ENCODE measurements at places on chromosomes 1 and 21.

GRCh38 chr1:43065616-43066399 is 106.3 kb downstream of the EBNA1BP2 start:
- DNase-seq, result no peak

GRCh38 chr1:160346463-160346862 is 3.3 kb downstream of the NCSTN start:
- no peak for DNase-seq

GRCh38 chr1:61391730-61392129 is 309.4 kb downstream of the NFIA start:
- no peak for DNase-seq

DNA sequence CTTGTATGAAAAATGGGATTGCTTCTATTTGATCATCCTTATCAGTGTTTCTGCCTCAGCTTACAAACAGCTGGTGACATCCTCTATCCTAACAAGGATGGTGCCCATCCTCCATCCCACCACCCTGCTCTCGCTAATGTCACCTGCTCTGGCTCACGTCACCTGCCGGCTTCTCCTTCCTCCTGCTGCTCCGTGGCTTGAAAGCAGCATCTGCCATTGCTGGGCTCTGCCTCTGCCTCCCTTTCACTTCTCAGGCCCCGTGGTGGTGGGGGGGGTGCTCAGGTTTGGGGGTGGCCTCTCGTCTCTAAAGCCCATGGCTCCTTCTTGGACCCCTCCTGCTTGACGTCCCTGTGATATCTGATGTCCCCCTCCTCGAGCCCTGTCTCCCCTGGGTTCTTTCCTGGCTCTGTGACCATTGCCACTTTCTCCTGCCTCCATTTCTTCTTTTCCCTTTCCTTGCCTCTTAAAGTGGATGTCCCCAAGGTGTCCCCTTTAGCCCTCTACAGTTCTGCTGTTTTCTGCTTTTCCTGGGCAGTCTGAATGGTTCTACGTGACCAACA is 135.5 kb upstream of the ERRFI1 start:
- no peak for DNase-seq

DNA sequence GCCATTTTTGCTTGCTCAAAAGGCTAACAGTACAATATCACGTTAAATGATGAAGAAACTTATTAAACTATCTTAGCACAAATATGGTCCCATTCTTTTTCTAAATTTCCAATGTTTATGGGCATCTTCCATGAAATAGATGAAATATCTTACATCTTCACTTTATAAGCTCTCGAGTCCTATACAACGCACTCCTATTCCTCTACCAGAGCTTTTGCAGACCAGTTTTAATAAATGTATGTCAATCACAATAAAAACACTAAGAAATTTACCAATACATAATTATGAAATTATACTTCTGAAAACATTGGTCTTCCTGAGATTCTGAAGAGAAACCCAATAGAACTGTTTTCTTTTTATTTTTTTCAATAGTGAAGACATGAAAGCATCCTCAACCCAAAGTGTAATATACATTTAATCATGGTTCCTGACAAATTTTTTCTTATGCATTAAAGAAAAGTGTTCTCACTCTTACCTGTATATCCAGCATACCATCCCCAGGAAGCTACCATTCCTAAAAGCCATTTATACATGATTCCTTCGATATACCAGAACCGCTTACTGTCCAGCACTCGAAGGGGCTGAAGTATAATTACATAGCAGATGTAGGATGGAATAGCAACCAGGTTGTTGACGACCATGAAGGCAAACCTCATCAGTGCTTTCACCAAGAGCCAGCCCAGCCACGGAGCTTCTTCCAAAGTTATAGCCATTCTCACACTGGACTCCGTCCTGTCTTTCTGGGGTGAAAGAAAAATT is 1.8 kb downstream of the LPGAT1 start:
- no peak for DNase-seq

GRCh38 chr1:110136911-110137310 is 13.4 kb upstream of the SLC6A17 start:
- DNase-seq, result no peak

DNA sequence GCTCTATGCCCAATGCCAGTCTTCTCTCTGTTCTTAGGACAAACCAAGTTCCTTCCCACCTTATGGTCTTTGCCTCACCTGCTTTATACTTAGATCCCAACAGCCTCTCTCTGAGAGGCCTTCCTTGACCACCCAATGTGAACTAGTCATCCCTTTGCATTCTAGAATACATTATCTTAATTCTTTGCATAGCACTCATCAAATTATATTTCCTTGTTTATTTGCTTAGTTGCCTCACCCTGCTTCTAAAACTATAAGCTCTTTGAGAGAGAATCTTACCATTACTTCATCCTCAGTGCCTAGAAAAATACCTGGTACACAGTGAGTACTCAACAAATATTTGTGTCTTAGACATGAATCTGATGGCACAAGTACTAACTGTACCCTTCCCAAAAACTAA is 8.0 kb downstream of the PIGP start:
- no peak for DNase-seq

DNA sequence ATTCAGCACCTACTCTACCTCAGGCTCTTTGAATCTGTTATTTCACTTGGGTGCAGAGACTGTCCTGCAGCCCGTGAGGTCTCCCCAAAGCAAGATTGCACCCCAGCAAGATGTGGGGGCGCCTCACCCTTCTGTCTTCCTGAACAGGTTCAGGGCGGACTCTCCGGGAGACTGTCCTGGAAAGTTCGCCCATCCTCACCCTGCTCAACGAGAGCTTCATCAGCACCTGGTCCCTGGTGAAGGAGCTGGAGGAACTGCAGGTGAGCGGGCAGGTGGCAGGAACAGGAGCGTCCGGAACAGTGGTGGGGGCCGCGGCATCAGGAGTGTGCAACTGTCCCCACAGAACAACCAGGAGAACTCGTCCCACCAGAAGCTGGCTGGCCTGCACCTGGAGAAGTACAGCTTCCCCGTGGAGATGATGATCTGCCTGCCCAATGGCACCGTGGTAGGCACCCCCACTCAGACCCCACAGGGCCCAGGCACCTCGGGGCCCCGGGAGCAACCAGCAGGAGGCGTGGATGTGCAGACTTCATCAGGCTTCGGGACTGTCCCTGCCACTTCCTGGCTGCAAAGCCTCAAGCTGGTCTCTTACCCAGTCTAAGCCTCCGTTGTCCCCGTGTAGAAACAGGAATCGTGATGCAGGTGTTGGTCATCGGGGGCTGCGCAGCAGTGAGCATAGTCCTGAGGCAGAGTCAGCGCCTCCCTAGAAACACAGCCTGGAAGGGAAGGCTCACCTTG is 5.9 kb upstream of the MTFR1L start:
- DNase-seq, result no peak

GRCh38 chr1:37974567-37974966 is 15.3 kb downstream of the SF3A3 start:
- DNase-seq, result no peak

- DNase-seq, result no peak
Measured at GRCh38 chr1:35448344-35448801, 108.8 kb downstream of the KIAA0319L start.

DNA sequence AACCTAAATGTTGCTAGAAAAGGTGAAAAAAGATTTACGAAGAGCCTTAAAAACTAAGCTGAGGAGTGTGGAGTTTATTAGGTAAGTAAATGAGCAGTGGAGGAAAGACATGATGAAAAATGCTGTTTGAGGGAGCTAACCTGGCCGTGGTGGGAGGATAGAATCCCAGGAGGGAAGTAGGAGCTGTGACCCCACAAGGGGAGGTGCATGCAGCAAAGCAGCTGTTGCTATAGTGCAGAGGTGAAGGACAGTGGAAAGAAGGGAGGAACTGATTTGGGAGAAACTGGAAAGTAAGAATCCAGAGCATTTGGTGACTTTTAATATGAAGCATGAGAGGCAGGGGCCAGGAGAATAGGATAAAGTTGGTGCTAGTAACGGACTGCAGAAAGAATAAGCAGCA is 271.7 kb upstream of the ADGRL2 start:
- DNase-seq, result no peak

- no peak for DNase-seq
Measured at GRCh38 chr1:40973912-40974311, 5.6 kb upstream of the CTPS1 start.

GRCh38 chr21:44716984-44717383 is 5.6 kb upstream of the TSPEAR start:
- DNase-seq, result no peak

- no peak for DNase-seq
Measured at GRCh38 chr1:225651376-225651871, 1.5 kb downstream of the ENAH start.

- no peak for DNase-seq
Measured at GRCh38 chr1:10795276-10796021, 997 bp downstream of the CASZ1 start.

GRCh38 chr1:225508538-225509375 is 80.9 kb upstream of the LBR start:
- peak; percentile 85 for DNase-seq

DNA sequence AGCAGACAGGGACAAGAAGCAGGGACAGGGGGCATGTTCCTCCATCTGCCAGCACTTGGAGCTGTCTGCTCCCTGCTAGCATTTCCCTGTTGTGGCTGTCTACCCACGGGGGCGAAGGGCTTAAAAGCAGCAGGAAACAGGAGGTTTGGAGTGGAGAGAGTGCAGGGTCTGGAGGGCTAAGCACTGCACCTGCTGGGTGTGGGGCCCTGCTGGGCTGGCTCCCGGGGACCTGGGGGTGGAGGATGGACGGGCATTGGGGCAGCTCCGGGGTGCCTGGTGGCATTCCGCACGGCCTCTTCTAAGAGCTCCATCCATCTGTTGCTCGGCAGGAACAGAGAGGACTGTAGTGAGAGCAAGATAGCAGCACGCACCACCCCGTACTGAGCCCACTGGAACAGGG is 21.2 kb downstream of the LRRC71 start:
- DNase-seq, result no peak

DNA sequence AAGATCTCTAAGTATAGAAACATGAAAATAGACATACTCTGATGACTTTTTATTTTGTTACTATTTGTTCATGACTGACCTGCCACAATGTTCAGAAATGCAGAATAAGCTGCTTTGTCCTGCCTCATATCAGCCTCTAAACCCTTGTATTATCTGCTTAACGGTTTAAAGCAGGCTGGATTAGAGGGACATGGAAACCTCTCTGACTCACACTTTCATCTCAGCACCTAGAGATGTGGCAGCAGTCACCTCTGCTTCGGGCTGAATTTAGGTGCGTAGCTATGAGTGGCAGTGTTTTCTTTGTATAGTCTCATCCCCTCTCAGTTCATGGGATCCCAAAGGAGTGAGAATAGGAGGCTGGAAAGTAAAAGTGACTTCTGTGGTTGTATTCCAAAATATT is 255.4 kb downstream of the RGS7 start:
- no peak for DNase-seq

- no peak for DNase-seq
Measured at GRCh38 chr21:36347278-36347961, 27.4 kb downstream of the MORC3 start.

- DNase-seq, result no peak
Measured at GRCh38 chr21:22728091-22728490, 1729.9 kb downstream of the NCAM2 start.

- DNase-seq, result peak; percentile 81
Measured at GRCh38 chr1:47650205-47650604, 212.4 kb downstream of the FOXD2 start.

DNA sequence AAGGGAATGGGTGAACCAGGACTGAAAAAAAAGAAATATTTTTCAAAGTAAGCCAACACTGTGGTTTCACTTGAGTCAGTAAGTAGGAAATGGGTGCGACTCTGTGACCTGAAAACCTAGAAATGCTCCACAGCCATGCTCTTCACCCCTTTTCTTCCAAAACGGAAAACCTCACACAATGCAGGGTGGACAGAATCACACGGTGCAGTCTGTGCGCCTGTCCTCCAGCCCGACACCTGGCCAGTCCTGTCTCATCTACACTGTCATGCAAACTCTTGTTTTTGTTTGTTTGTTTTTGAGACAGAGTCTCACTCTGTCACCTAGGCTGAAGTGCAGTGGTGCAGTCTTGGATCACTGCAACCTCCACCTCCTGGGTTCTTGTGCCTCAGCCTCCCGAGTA is 53.3 kb downstream of the B3GALT5 start:
- no peak for DNase-seq

DNA sequence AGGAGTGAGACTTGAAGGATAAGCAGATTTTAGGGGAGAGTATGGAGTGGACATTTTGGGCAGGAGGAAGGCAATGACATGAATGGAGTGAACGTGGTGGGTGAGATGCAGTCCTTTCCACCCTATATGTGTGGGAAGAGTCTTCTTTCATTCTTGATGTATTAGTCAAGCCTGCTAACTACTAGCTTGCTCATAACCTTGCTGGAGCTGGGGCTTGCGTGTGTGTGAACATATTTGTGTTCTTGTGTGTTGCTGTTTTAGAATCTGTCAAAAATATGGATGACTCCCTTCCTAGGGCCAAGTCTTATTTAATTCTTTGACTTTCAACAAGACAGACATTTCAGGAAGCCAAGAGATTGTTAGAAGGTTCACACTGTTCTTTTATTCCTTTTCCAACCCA is 132.7 kb downstream of the UCK2 start:
- no peak for DNase-seq

- DNase-seq, result no peak
Measured at GRCh38 chr1:30108186-30108585, 615.2 kb downstream of the MATN1 start.

GRCh38 chr1:153404768-153405167 is 11.6 kb upstream of the S100A7A start:
- DNase-seq, result no peak

- no peak for DNase-seq
Measured at GRCh38 chr1:155284476-155284875, 7.2 kb downstream of the HCN3 start.

DNA sequence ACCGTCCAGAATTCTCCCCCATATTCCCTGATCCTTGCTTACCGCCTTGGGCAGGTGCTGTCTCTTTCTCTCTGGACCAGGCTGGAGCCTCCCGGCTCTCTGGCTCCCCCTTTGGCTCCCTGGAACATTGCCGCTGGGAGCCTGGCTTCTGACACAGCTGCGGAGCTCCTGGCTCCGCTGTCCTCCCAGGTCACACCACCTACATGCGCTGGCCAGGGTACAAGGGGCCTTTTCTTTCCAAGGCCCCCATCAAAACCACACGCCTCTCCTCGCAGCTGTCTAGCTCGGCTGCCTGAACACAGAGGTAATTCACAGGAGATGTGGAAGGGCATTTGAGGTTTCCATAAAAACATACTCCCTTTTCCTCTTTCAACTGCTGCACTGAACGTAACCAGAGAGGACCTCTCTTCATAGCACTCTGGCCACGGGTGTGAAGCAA is 7.5 kb upstream of the ZNF648 start:
- DNase-seq, result peak; percentile 76

- DNase-seq, result no peak
Measured at GRCh38 chr1:221635305-221635704, 106.6 kb downstream of the DUSP10 start.
